Activated effector memory CD4-positive, alpha-beta T cell treated with anti-CD3 and anti-CD28 coated beads, Interleukin-2, amount 50 U/mL, for 16 hours (primary cell): ENCODE measurements at places on chromosomes 13 and 19.

GRCh38 chr13:103514619-103515018 is 448.4 kb upstream of the SLC10A2 start:
- no peak for DNase-seq

DNA sequence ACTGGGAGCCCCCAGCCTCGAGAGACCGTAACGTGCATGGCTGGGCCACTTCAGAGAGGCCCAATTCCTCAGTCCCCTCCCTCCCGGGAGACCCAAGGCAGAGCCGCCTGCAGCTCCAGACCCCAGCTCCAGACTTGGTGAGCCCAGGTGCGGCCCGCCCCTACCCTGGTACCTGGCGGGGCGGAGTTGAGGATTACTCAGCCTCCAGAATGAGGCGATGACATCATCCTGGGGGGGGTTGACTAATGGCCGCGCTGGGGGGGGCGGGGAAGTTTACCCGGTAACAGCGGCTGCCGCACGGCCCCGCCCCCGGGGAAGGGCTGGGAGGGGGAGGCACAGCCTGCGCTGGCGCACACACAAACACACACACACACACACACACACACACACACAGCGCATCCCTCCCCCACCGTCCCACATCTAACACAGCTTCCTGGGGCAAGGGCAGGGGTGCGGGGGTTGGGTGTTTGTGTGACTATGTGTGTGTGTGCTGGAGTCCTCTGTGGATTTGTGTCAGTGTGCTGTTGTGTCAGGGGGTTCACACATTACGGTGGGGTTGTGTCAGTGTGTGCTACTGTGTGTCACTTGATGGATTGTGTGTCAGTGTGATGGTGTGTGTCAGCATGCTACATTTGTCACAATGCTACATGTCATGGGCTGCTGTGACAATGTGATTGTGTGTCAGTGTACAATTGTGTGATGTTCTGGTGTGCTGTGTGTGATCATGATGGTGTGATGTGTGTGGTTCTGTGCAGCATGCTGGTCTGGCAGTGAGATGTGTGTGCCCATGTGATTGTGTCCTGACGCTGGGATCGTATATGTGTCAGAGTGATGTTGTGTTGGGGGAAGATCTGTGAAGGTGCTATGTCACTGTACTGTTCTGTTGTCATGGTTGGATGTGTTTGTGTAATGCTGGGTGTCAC is 10.3 kb upstream of the BBC3 start:
- peak; percentile 94 for DNase-seq

DNA sequence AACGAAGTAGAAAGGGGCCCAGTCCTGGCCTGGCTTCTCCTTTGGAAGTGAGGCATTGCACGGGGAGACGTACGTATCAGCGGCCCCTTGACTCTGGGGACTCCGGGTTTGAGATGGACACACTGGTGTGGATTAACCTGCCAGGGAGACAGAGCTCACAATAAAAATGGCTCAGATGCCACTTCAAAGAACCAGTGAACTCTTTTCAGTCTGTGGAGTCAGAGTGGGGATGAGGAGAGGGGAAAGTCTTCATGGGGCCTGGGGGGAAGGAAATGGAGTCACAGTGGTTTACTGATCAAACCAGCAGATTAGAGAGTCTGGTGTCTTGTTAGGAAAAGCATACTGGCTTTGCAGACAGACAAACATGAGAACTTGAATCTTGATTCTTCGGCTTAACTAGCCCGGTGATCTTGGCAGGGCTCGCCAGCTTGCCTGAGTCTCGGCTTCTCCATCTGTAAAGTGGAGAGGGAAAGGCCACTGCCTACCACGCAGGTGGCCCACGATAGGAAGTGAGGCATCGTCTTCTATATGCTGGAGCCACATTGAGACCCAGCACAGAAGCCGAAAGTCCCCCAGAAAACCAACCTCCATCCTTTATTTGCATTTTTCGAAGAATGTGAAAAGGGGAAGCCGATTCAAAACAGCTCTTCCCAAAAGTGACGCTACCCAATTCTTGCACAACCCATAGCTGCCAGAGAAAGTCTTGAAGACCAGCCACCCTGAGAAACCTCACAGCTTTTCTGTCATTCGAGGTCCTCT is at the start of gene FFAR1:
FFAR1 (plus strand) TSS at position 732 of the 759 bp plus-strand sequence. CDS start 3,650 bp downstream, outside the sequence.
- peak; percentile 73 for DNase-seq

DNA sequence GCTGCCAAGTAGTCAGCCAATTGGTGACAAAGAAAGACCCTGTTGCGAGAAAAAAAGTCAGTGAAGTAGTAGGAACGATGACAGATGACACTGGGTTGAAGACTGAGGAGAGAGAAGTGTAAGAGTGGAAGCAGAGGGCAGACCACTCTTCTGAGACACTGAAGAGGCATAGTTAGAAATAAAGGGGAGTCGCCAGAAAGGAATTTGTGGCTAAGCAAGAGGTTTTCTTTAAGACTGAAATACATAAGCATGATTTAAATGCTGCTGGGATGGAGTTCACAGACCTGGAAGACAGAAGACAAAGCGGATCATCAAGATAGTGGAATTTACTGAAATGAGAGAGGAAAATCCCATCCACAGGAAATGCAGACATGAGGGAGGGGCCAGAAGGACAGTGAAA is 56.2 kb upstream of the USPL1 start:
- DNase-seq, result no peak

- no peak for DNase-seq
Observed at GRCh38 chr19:38009650-38010242, 102.7 kb downstream of the SIPA1L3 start.

- no peak for DNase-seq
Observed at GRCh38 chr13:32989290-32989667, 26.9 kb upstream of the KL start.

DNA sequence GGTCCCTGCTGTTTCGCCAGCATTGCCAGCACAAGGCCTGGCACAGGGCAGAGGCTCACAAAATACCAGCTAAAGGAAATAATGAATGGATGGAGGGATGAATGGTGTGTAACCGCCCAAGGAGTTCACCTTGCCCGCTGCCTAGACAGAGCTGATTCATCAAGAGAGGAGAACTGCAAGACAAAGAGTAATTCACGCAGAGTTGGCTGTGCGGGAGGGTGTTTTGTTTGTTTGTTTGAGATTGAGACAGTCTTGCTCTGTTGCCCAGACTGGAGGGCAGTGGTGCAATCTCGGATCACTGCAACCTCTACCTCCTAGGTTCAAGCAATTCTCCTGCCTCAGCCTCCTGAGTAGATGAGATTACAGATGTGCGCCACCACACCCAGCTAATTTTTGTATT is 3.0 kb downstream of the OPA3 start:
- no peak for DNase-seq

DNA sequence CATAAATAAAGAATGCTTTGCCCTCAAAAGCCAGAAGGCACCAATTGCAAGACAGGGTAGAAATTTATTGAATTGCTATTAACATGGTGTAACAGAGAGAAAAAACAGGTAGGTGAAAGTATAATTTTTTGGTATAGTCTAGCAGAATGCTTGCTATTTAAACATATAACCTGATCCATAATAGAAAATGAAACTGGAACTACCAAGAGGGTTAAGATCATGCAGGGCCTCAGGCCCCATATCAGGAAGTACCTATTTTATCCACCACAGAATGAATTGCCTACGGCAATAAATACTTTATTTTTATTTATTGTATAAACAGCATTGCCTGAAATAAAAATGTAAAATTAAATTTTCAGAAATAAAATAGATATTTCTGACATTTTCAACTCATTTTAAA is 159.5 kb downstream of the PRR20E start:
- DNase-seq, result no peak

DNA sequence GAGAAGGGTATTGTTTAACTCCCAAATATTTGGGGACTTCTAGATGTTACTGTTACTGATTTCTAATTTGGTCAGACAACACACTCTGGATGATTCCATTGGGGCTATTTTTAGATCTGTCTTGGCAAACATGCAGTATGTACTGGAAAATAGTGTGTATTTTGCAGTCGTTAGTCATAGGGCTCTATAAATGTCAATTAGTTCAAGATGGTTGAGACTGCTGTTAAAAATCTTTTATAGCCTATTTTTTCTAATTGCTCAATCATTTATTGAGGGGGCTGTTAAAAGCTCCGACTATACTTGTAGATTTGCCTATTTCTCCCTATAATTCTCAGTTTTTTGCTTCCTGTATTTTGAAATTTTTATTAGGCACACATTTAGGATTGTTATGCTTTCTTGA is 31.4 kb downstream of the PPP5C start:
- DNase-seq, result no peak

DNA sequence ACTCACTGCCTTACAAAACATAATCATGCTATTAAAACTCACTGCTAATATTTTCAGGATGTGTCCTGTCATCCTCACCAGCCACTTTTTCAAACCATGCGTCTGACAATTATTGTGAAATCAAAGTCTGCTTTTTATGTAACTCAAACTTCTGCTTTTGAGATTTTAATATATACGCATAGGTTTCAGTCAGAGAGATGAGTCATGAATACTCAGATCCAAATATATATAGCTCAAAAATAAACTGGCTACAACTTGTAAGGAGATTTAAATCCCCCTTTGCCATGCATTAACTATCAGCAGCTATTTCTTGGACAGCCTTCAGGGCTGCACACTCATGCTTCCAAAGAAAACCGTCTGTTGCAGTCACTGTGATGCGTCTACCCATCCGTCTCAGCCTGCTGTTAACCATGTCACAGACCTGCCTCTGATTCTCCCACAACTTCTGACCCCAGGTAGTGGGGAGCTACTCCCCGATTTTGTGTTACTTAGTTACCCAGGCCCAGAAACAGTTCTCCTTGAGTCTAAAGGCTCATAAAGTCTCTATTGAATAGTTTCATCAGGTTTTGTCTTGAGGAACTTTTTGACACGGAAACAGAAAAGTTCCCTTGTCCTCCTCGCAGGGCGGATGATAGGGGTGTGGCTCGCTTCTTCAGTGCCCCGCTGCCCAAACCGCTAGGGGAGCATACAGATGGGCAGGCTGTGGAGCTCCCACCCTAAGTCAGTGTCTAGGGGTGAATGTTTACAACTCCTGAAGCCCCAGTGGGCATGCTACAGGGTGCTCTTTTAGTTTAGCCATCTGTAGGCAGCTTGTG is 33.8 kb upstream of the SGCG start:
- DNase-seq, result no peak

DNA sequence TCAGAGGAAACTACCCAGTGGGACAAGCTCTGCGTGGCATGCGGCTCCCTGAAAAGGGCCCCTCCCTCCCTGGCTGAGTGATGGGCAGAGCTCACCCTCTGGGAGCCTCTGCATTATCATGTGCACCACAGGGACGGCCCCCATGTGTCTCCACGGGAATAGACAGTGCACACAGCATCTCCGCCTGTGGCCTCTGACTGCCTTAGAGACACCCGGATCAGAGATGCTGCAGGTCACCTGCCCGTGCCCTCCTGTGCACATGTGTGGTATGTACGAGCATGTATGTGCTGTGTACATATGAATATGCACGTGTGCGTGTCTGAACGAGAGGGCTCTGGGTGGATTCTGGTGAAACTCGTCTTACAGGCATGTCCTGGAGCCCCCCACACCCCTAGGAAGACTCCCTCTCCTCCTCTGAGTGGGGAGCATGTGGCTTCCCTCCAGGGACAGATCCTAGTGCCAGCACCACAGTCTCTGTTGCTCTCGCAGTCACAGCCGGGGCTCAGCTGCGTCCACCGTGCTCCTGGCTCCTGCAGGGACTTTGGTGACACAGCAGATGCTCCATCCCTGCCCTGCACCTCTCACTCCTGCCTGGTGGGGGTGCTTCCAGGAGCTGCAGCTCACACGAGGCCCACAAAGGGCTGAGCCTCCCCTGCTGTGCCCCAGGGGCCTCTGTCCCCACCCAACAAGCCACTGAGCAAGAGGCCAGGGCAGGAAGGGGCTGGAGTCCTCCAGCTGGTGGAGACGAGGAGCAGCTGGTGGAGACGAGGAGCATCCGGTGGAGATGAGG is 19.6 kb downstream of the C13orf46 start:
- DNase-seq, result no peak

DNA sequence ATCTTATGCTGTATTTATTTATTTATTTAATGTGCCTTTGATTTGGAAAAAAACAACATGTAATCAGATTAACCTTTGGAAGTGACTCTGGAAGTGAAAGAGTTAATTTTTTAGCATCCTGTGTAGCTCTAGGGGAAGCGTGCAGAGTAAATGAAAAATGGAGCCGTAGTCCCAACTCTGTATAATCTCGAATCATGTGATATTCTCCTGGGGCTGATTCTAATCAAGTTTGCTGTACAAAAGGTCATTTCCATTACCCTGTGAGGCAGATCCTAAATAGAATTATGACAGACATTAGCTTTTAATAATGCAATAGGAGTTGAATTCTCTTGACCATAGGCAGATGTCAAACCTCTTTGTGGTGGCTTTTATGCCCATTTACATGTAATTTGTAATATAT is 238.6 kb upstream of the CSNK1A1L start:
- DNase-seq, result no peak

DNA sequence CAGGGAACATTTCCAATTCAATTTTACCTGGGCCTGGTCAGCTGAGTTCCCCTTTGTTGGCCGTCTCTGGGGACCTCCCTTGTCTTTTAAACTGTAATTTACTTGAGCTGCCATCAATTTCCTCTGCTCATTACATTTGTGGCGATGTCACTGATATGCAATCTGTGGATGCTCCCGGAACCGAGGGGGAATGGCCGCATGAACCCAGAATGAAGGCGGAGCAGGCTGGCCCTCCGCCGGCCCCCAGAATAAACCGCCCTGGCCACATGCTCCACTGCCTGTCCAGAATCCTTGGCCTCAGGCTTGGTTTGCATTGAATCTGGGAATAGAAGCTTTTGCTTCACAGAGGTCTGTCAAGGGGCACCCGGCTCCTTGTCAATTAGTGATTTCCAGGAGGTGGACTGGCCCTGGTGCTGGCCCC is 276.8 kb downstream of the TEX29 start:
- no peak for DNase-seq

DNA sequence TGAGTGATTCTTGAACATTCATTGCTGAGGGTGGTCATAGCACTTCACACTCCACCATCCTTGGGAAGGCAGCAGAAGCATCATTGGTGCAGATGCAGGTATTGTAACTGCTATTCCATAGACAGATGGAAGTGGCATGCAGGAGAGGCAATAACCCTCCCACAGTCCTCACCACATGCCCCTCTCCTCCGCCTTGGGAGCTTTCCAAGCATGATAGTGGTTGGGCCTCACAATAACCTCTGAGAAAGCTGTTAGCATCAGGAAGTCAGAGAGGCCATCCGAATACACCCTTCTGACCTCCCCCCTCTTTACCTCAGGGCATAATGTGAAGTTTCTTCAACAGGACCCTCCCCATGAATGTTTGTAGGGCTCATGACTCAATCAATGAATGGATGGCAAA is 177.9 kb downstream of the KATNAL1 start:
- peak; percentile 16 for DNase-seq
